ENCODE measurements at places on chromosomes 12 and 14.

DNA sequence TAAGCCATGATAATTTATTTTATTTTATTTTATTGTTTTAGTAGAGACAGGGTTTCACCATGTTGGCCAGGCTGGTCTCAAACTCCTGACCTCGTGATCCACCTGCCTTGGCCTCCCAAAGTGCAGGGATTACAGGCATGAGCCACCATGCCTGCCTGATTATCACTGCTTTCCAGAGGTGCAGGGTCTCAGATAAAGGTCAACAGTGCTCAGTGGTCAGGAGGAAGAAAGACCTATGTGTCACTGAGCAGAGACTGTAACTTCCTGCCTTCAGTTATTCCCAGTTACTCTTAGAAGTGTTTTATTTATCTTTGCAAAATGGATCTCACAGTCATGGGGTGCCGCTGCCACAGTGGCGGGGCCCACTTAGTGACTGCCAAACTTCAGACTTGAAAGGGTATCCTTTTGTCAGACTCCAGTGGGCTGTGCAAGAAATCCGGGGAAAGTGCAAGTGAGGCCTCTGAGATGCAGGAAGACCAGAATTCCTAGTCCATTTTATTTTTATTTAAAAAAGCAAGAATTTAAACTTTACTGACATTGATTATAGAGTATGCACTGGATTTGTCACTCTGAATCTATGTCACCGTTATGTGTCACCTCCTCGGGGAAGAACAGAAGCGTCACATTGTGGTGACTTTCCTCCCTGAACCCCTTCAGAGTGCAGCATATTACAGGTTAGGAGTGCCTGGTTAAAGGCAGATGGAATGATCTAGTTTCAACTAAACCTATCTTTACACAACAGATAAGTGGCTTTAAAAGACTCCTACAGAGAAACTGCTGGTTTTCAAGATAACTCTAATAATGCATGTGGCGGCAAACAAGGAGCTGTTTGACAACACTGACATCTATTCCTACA lies 59.1 kb upstream of the BICD1 start:
- no peak for DNase-seq

GRCh38 chr12:16962889-16963288 lies 356.9 kb upstream of the LMO3 start:
- no peak for DNase-seq

- DNase-seq: no peak
These were observed 1.4 kb upstream of the ASIC1 start for GRCh38 chr12:50055831-50056638.

- DNase-seq: no peak
These were observed 11.2 kb upstream of the GNPNAT1 start for GRCh38 chr14:52802597-52802996.

GRCh38 chr14:56244138-56244789 lies 126.1 kb downstream of the PELI2 start:
- DNase-seq: no peak

- DNase-seq: no peak
These were observed 198.1 kb downstream of the SLC38A4 start for GRCh38 chr12:46627686-46628085.

- no peak for DNase-seq
These were observed 59.8 kb downstream of the FRMD6 start for GRCh38 chr14:51711505-51711904.

- DNase-seq: no peak
These were observed 4.4 kb downstream of the ITGA7 start for GRCh38 chr12:55703288-55703687.

DNA sequence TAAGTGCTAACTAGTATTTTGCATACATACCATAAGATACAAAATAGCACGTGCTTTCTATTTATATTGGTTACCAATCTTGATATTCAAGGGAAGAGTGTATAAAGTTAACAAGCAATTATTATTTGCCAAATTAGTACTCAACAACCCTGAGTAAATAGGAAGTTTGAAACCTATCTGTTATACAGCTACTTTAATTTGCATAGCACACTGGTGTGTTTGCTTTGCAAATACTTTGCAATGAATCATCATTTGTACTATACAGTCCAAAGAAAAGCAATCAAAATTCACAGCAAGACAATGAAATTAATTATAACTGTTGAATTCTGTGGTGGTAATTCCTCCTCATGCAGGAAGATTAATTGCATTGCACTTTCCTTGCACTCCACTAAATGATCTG lies 469.1 kb downstream of the PRKD1 start:
- no peak for DNase-seq

DNA sequence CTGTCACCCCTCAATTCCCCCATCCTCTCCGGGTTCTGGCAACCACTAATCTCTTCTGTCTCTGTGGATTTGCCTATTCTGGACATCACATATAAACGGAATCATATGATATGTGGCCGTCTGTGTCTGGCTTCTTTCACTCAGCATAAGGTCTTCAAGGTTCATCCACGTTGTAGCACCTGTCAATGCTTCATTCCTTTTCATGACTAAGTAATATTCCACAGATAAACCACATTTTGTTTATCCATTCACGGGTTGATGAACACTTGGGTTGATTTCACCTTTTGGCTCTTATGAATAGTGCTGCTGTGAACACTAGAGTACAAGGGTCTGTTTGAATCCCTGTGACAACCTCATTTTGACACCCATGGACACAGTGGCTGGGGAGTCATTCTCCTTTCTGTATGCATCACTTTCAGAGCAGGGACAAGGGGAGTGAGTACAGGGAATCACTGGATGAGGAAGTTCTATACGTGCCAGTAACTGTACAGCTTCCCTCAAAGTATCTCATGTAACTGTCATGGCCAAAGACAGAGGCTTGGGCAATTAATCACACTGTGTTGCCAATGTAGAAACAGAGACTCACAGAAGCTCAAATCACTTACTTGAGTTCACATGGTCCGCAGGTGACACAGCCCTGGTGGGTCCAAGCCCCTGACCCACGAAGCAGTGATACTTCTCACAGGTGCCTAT lies 10.9 kb upstream of the TESC start:
- DNase-seq: no peak

GRCh38 chr12:47717443-47718193 lies 7.7 kb downstream of the ENDOU start:
- peak; percentile 95 for DNase-seq

- DNase-seq: no peak
These were observed 105.1 kb downstream of the TMTC3 start for GRCh38 chr12:88247241-88247643.

DNA sequence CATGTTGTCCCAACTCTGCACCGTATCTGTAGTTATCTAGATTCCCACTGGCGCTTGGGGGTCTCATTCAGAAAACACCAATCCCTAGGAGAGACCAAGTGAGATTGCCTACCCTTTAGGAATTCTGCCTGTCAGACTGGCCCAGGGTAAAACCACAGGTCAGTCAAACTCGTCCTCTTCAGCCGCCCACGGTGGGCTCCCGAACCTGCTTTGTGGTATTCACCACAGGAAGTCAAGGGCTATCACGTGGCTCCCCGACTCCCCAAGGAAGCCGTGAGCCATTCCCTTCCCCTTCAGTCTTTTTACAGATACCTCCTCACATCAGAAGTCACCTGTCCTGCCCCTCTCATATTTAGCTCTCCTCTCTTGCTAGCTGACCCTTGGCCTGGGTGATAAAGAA lies 159.9 kb downstream of the EGLN3 start:
- no peak for DNase-seq

DNA sequence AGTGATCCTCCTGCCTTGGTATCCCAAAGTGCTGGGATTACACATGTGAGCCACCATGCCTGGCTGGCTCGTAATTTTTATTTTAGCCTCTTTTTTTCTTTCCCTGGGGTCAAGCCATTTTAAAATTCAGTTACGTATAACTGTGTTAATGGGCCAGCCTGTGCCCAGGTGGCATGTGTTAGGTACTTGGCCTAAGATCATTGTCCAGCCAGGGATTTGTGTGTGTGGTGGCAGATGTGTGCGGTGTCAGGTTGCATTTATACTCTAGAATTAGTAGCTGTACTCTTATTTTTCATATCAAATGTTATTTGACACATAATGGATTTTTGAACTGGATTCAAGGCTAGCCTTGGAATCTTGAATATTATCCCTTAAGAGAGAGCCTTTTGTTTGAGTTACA lies 69.3 kb downstream of the FBXO34 start:
- no peak for DNase-seq

DNA sequence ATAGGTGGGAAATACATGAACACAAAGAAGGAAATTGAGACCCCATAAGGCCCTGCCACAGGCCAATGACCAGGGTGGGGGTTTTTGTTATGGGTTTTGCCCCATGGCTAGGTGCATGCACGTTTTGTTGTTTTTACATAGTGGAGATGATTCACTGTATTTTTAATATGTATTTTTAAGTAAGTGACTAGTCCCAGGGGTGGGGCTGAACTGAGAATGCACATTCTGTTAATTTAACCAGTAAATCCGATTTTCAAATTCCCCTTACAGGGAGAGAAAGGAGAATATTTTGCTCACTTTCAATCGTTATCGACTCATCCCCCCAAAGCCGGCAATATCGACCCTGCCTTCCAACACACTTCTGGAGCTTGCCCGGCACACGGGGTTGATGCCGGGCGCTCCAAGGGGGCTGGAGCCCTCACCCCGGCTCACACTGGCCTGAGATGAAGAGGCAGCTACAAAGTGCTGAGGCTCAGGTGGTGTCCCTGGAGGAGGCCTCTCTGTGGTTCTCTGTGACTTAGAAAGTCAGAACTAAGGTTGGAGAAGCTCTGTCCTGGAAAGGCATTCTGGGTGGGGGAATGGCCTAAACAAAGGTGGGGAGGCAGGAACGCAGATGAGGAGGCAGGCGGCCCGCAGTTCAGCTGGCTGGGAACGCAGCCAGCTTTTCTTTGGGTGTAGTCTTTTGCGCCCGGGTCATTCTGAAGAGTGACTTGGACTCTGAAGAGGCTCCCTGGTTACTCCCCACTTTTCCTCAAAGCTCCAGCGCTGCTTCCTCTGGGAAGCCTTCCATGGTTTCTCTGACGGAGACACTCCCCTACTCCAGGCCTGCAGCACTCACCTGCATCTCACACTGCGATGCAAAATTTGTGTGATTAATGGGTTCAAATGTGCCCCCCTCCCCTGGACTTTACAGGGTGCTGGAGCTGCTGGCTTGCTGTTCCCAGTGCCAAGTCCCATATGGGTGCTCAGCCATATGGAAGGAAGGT lies 50.7 kb upstream of the DLK1 start:
- no peak for DNase-seq

DNA sequence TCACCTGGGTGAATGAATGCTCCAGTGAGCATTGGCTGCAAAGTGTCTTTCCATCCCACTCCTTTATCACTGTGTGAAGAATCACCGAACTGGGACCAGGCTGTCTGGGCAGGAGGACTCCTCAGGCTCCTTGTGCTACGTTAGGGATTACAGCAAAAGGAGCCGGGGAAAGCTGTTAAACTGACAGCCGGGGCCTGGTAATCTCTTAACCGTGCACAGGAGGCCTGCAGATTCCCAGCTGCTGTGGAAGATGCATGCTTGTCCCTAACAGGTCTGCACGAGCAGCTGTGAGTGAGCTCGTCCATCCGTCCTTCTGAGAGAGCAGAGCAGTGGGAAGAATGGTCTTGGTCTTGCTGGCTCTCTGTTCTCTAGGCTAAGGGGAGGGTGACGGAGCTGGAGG lies 231.5 kb downstream of the AACS start:
- no peak for DNase-seq

- no peak for DNase-seq
These were observed 72.0 kb upstream of the RESF1 start for GRCh38 chr12:31887109-31887811.

- no peak for DNase-seq
These were observed 796 bp downstream of the YAF2 start for GRCh38 chr12:42237052-42237852.

GRCh38 chr14:89117012-89117411 lies 292.6 kb downstream of the TTC8 start:
- DNase-seq: no peak

DNA sequence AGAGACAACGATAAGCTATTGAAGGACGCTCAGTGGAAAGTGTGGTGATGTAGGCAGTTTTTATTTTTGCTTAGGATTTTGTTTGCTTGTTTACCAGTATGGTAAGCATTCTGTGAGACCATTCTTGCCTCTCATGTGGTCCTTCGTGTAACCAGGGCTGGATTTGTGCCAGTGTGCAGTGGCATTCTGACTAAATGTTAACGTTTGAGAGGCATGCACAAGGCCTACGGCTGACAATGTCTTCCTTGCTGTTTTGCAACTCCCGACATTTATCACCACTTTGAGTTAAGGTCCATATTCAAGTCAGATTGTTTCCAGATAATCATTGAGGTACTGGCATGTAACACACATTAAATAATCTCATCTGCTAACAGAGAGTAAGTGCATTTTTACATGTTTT lies 102.3 kb upstream of the BCAT1 start:
- no peak for DNase-seq

- DNase-seq: no peak
These were observed 44.6 kb downstream of the NINJ2 start for GRCh38 chr12:618605-619004.

DNA sequence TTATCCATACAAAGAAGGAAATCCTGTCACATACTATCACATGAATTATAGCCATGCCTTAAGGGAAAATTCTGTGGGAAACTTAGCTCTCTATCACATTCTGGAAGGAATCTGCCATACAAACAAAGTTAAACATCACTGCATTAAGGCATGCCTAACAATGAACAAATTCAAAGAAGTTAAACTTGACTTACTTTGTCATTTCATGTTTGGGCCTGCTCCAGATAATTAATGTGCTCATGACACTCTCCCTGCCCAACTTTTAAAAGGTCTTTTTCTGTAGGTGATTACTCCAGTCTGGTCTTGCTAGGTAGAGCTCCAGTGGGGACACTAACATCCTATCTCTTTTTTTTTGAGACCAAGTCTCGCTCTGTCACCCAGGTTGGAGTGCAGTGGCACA lies 230.5 kb downstream of the AEBP2 start:
- DNase-seq: no peak

DNA sequence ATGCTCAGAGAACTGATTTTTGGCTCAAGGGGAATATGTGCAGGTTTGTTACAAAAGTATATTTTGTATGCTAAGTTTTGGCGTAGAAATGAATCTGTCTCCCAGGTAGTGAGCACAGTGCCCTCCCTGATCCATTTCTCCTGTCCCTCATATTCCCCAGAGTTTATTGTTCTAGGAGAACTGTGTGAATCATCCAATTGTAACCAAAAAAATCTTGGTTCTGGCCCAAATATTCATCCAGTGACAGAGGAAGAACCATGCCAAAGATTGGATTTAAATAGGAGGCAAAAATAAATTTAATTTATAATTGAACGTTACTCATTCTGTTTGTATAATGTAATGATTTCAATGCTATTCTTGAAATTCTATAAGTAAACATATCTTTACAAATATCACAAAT lies 4.8 kb downstream of the CATSPERB start:
- DNase-seq: no peak

DNA sequence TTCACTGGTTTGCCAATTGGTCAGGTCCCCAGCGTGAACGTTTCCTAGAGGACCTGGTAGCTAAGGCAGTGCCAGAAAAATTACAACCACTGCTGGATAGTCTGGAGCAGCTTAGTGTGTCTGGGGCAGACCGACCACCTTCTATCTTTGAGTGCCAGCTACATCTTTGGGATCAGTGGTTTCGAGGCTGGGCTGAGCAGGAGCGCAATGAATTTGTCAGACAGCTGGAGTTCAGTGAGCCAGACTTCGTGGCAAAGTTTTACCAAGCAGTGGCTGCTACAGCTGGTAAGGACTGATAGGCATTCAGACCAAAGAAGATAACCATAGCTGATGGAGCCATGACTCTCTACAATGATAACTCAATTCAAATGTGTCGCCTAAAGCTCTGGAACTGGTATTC lies 2.5 kb downstream of the C14orf119 start:
- peak; percentile 79 for DNase-seq

Measured in vagina (tissue), 2 donors.